Activated naive CD4-positive, alpha-beta T cell (primary cell): ENCODE measurements at places on chromosomes 2 and 18.

DNA sequence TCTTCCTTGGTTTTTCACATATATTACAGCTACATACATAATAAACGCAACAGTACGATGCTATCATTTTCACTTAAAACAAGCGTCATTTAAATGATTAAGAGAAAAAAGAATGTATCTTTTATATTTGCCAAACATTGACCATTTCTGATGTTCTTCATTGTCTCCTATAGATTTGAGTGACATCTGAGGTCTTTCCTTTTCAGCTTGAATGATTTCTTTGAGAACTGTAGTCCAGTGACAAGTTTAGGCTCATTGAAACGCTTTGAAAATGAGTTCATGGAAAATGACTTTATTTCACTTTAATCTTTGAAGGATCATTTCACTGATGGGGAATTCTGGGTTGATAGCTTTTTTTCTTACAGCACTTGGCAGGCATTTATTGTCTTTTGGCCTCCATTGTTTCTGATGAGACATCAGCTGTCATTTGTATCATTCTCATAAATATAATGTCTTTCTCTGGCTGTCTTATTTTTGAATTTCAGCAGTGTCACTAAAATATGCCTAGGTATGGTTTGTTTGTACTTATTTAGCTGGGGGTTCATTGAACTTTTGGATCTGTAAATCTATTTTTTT lies 10.9 kb downstream of the TGIF1 start:
- DNase-seq = no peak

- no peak for DNase-seq
Measured at GRCh38 chr2:228446734-228447133, 265.2 kb upstream of the SPHKAP start.

DNA sequence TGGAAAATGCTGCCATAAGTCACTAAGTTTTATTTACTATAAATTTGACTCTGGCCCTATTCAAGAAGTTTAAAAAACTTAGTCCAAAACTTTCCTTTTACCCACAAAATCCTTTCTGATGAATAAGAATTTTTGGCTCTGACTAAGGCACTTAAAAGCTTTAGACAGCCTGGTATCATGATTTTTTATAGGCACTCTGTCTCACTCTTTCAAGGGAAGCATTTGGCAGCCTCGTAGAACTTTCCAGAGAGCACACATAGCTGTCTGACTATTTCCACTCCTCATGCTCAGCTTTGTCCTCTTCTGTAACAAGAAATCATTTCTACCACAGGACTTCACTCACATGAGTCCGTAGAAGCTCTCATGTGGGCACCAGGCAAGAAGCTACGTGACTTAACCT lies 32.3 kb upstream of the XDH start:
- DNase-seq = no peak

GRCh38 chr2:201777869-201778268 lies 2.9 kb downstream of the ALS2 start:
- DNase-seq = no peak
